Hypothalamus (tissue), 51 donors: ENCODE measurements at places on chromosomes 6 and 20.

GRCh38 chr6:100176311-100176950, 182.4 kb upstream of the MCHR2 start:
- no peak for DNase-seq

DNA sequence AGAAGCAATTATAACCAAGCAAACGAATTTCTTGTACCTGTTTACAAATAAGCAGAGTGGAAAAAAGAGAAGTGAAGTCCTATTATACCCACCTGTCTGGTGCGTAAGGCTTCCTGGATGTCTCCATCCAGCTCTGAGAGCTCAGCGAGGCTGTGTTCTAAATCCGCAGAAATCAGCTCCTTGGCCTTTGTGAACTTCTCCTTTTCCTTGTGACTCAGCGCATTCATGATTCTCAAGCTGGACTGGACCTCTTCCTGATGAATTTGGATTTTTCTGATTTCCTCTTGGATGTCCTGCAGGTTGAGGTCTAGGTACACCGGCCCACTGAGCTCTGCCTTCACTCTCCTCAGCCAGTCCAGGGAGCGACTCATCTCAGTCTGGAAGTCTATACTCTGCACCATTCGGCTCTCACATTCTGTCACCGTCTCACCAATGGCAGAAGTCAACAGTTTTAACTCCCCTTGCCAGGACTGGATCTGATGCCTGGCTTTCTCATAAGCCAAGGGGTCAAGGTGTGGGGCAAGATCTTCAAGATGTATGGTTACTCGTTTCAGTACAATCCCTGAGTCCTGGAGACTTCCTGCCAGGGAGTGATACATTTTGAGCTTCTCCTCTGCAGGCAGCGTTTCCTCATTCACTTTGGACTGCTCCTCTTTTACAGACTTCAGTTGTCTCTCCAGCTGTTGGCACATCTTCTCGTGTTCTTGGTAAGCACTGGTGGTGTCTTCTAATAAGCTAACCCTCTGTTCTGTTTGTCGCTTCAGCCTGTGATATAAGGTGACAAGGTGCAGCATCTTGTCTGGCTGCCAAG, 307.3 kb downstream of the SYNE1 start:
- no peak for DNase-seq

GRCh38 chr20:47540443-47541354, 39.0 kb downstream of the NCOA3 start:
- no peak for DNase-seq

- no peak for DNase-seq
Observed at GRCh38 chr6:89058627-89059026, 21.9 kb upstream of the PNRC1 start.

- DNase-seq, result no peak
Observed at GRCh38 chr6:138507977-138508675, 8.8 kb upstream of the NHSL1 start.

DNA sequence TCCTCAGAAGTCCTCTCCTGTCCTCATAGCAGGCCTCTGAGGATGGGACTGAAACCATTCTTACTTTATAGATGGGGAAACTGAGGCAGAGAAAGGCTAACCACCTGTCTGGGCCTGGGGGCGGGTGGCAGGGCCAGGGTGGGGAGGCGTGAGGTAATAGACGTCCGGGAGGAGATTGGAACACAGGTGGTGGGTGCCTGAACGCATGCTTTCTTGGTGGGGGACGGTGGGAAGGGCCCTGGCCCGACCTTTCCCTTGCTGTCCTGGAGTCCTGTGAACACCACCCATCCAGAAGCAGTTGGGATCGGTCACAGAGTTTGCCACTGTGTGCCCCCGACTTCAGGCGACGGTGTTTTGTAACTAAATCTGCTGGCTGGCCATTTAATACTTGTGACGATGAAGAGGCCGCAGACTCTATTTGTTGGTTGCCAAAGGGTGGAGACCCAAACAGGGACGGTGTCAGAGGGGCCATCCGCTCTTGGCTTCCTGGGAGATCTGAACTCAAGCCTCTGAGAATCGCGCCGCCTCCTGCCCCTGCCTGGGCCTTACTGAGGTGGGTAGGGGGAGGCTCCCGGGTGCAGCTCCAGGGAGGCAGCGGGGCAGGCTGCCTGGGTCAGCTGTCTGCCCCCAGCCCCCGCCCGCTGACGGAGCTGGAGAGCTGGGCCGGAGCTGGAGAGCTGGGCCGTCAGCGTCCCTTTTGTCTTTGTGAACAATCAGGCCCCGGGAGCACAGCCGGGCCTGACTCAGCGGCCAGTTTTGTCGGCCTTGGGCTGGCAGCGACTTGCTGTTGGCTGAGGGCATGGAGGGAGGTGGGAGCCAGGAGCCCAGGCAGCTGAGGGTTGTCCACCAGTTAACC, 4.1 kb downstream of the RBM38 start:
- DNase-seq, result peak; percentile 80

DNA sequence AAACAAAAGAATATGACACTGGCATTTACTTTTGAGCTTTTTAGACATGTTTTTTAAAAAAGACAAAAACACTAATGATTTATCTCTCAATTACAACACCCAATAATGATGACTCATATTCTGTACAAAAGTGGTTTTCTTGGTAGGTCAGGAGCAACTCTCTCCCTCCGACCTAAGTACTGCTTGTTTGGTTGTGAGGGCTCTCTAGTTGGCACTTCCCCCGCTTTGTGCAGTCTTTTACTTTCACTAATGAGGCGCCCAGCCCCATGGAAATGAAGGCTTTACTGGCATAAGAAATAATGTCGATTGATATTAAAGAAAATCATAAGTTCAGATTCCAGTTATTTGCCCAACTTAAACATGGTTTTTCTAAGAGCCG, 1.3 kb downstream of the KPNA5 start:
- no peak for DNase-seq

GRCh38 chr20:24565835-24566351, 96.5 kb downstream of the SYNDIG1 start:
- DNase-seq, result no peak

DNA sequence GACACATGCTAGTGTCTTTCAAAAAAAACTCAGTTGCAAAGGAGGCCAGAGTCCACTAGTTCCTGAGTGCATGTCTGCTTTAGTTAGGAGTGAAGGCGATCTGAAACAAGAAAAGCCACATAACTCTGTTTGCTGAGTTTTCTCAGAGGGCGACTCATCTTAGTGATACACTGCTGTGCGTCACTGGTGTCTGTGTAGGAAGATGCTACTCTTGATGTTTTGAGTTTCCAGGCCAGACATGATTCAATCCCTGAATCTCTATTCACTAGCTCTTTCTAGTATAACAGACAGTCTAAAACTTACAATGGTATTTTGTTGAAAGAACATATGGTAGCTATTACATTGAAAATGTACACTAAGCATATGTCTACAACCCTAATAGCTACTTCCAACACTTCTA, 60.9 kb downstream of the GFRAL start:
- DNase-seq, result no peak

GRCh38 chr6:7338031-7338430, 25.0 kb upstream of the SSR1 start:
- no peak for DNase-seq

DNA sequence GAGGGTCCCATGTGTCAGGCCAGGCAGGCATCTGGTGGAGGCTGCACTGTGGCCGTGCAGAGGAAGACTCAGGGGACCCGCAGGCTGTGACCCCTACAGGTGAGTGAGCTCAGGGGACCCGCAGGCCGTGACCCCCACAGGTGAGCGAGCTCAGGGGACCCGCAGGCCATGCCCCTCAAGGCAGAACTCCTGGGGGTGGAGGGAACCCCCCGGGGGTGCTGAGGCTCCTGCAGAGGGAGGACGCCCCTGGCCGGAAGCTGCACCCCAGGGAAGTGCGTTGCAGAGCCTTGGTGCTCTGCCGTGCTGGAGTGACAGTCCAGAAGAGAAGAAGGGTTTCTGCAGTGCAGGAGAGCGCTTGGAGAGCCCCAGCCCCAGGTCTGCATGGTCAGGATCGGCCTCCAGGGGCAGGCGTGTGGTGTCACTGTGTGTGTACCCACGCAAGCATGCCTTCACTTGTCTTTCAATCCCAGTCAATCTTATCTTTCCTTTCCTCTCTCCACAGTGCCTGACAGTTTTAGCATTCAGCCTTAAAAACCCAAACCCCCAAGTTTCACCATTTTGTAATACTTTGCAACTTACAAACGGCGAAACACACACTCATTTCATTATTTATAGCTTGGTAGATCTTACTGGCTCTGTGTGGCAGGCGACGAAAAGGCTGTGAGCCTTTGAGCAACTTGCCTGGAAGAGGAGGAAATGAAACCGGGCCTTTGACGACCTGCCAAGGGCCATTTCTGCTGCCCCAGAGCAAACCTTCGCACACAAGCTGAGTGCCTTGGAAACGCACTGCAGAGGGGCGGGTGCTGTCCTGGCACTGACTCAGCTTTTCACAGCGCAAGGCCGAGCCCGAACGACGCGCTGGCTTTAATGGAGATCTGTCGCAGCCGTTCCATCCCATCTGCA, 101.4 kb upstream of the AGPAT4 start:
- peak; percentile 56 for DNase-seq

- no peak for DNase-seq
Observed at GRCh38 chr20:36306553-36307411, 643 bp downstream of the DLGAP4 start.

- no peak for DNase-seq
Observed at GRCh38 chr6:112468359-112468758, 121.2 kb downstream of the RFPL4B start.
